ENCODE measurements at places on chromosomes 12 and 14. TPM values are rescaled to one million over a fixed set of nuclear protein-coding genes. Genes with fewer than 3 reads are reported as not detected.

Gene HOXC6
- total RNA-seq: not detected

Gene STAC3
- total RNA-seq: 3.4 TPM

Gene CFAP73
- total RNA-seq: 0.30 TPM

Gene CCDC88C
- total RNA-seq: 46.4 TPM

Gene TMEM63C
- total RNA-seq: 8.8 TPM

Gene SCYL2
- total RNA-seq: 37.1 TPM

Gene ALDH2
- 32.6 TPM for total RNA-seq

Gene LAG3
- 2.6 TPM for total RNA-seq

Gene TMPRSS12
- total RNA-seq: not detected

Gene CIDEB
- 6.1 TPM for total RNA-seq

Gene KRT85
- not detected for total RNA-seq

Gene LRFN5
- total RNA-seq: 5.3 TPM

DNA sequence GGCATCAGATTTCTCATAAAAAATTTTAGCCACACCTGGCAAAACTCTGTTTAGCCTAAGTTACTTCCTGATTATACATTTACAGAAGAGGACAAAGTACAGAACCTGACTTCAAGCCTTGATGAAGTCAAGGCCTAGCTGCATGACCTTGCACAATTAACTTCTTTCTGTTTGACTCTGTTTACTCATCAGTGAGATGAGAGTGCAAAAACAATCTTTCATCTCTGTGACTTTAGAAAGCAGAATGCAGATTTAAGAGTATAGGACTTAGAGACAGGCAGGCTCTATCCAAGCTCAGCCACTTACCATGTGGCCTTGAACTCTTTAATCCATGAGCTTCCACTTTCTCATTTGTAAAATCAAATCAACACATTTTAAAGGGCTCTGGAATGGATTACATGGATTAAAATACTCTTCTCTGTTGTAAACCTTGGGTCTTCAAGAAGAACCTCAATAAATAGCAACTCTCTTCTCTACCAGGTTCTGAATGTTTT, 1178.9 kb downstream of the FLRT2 start:
- peaks cover 2% of the 10 kb centered on the region for H3K36me3 ChIP-seq
- H3K4me1 ChIP-seq: peaks cover 12% of the 10 kb centered on the region
- no peak for DNase-seq
- no peak overlapping the region for H3K27ac ChIP-seq
- H3K27me3 ChIP-seq: no peaks in the 10 kb centered on the region

GRCh38 chr12:64992641-64993040, 128.5 kb downstream of the WIF1 start:
- H3K36me3 ChIP-seq: peaks cover 41% of the 10 kb centered on the region
- peak; percentile 31 for DNase-seq
- peaks cover 6% of the 10 kb centered on the region for H3K27me3 ChIP-seq
- peak overlapping the region; percentile 33 for H3K4me3 ChIP-seq
- peak overlapping the region; percentile 94 for H3K27ac ChIP-seq

DNA sequence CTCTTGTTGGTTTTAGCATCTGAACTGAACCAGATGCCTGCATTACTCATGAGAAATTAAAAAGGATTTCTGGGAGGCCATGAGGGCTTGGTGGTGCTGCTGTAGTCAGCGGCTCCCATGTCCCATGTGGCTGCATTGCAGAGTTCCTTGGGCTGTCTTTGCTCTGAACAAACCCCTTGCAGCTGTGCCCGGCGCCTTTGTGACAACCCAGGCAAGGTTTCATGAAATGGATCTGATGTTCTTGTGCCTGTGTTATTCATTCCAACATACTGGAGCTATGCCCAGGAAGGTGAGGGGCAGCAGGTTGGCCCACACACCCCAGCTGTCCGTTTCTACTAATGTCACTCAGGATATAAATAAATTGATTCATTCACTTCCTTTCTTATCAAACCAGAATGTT, 40.8 kb downstream of the TGFB3 start:
- peaks cover 8% of the 10 kb centered on the region for H3K4me1 ChIP-seq
- H3K27ac ChIP-seq: no peak overlapping the region
- H3K36me3 ChIP-seq: no peaks in the 10 kb centered on the region
- DNase-seq: no peak

DNA sequence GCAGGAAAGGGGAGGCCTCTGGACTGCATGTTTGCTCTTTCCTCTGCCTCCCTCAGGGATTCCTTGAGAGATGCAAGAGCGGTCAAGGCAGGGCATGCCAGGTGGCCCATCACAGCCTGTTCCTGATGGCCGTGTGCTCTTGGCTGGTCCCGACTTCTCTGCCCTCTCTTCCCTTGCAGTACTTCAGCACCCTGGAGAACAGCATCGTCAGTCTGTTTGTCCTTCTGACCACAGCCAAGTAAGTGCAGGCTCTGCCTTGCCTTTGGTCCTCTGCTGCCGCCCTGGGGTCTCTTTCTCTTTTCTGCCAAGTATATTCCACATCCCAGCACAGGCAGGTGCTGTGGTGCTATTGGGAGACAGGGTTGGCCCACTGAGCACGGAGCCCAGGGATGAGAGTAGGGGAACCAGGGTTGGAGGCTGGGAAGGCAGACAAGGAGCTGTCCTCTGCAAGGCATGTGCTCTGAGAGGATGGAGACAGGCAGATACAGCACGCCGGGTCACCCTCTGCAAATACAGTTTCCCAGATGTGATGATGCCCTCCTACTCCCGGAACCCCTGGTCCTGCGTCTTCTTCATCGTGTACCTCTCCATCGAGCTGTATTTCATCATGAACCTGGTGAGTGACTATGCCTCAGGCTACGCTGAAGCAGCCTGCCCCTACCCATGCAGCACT, 51.9 kb downstream of the TPCN1 start:
- no peaks in the 10 kb centered on the region for H3K4me1 ChIP-seq
- no peak for DNase-seq
- no peak overlapping the region for H3K27ac ChIP-seq
- peaks cover 14% of the 10 kb centered on the region for H3K36me3 ChIP-seq
- no peaks in the 10 kb centered on the region for H3K27me3 ChIP-seq

DNA sequence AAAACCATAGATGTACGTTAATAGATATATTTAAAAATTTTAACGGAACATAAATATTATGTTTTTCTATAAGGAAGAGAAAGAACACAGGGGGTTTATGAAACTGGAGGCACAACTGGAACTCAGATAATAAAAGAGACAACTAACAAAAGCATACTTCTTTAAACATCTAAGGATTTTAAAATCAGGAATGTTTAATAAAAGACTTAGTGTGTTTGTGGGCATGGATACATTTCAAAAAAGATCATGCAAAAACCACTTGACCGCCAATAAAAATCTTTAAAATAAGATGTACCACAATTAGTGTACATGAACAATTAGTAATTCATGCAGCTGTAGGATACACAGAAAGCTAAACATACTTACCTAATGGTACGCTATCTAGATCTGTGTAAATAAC, 113.0 kb downstream of the KIF21A start:
- H3K36me3 ChIP-seq: peaks cover 21% of the 10 kb centered on the region
- no peak overlapping the region for H3K27ac ChIP-seq
- no peak for DNase-seq

DNA sequence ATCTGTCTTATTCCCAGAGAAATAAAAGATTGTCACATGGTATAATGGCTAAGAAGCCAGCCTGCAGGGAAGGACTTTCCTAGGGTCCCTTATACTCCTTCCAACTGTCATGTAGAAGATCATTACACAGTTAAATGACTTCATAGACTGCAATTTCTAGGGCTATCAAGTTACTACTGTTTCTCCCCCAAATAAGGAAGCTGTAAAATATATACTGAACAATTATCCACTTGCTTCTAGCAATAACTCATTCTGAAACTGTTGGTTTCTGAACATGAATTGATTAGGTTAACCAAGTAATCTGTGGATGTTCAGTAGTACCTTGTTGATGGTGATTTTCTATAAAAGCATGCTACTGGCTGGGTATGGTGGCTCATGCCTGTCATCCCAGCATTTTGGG, 44.6 kb downstream of the A2ML1 start:
- no peak for DNase-seq
- H3K36me3 ChIP-seq: peaks cover 27% of the 10 kb centered on the region
- no peak overlapping the region for H3K27ac ChIP-seq
- no peaks in the 10 kb centered on the region for H3K4me1 ChIP-seq

DNA sequence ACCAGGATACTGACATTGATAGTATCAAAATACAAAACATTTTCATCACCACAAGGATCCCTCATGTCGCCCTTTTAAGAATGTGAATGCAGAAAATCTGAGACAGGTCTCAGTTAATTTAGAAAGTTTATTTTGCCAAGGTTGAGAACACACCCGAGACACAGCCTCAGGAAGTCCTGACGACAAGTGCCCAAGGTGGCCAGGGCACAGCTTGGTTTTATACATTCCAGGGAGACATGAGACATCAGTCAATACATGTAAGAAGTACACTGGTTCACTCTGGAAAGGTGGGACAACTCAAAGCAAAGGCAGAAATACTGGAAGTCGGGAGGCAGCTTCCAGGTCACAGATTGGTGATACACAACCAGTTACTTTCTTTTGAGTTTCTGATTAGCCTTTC, 235.2 kb upstream of the KRR1 start:
- no peaks in the 10 kb centered on the region for H3K36me3 ChIP-seq
- no peaks in the 10 kb centered on the region for H3K27me3 ChIP-seq
- H3K4me1 ChIP-seq: peaks cover 27% of the 10 kb centered on the region
- H3K27ac ChIP-seq: peak overlapping the region; percentile 22
- DNase-seq: no peak

DNA sequence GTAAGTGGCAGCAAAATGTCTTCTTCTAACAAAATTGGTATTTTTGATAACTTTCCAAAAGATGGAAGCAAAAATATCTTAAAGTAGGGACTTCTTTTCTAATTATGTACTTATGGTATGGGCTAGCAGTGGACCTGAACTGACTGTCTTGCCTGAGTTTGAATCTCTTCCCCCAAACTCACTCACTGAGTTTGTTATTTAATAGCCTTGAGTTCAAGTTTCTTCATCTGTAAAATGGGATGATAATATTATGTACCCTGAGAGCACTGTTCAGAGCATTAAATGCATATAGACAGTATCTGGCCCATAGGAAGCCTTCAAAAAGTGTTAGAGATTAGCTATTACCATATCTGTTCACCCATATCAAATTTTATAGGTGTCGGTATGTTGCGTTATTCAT, 210.4 kb upstream of the NUDT4 start:
- H3K27me3 ChIP-seq: peaks cover 59% of the 10 kb centered on the region
- H3K36me3 ChIP-seq: no peaks in the 10 kb centered on the region
- no peak overlapping the region for H3K27ac ChIP-seq
- peaks cover 21% of the 10 kb centered on the region for H3K4me1 ChIP-seq

- DNase-seq: no peak
- peaks cover 5% of the 10 kb centered on the region for H3K4me1 ChIP-seq
- H3K27ac ChIP-seq: no peak overlapping the region
- H3K36me3 ChIP-seq: no peaks in the 10 kb centered on the region
- no peak overlapping the region for H3K4me3 ChIP-seq
These were observed 187.5 kb upstream of the RTL1 start for GRCh38 chr14:101090976-101091375.

DNA sequence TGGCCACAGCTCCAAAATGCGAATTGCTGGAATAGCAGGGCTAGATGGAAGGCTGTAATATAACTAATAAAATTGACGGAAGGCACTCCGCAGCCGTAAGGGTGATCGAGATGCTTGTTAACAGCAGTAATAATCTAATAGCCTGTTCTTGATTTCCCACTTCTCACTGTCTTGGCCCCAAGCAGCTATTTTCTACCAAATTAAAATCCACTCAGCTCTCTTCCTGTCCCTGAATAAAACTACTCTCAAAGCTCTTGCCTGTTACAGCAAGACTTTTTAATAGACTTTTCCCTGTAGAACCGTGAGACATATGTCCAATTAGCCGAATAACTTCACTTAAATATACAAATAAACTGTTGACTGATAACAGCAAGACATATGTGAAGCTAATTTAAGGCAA, 38.0 kb downstream of the ADCK1 start:
- no peaks in the 10 kb centered on the region for H3K36me3 ChIP-seq
- H3K4me1 ChIP-seq: peaks cover 3% of the 10 kb centered on the region
- no peak overlapping the region for H3K27ac ChIP-seq
- DNase-seq: no peak
- H3K4me3 ChIP-seq: no peak overlapping the region

GRCh38 chr14:99286761-99287160, 14.8 kb upstream of the BCL11B start:
- no peak overlapping the region for H3K27ac ChIP-seq
- peaks cover 12% of the 10 kb centered on the region for H3K4me1 ChIP-seq
- H3K4me3 ChIP-seq: no peak overlapping the region
- no peaks in the 10 kb centered on the region for H3K27me3 ChIP-seq
- no peak for DNase-seq

- no peaks in the 10 kb centered on the region for H3K36me3 ChIP-seq
- no peak overlapping the region for H3K27ac ChIP-seq
- H3K27me3 ChIP-seq: no peaks in the 10 kb centered on the region
- DNase-seq: no peak
- H3K4me1 ChIP-seq: peaks cover 3% of the 10 kb centered on the region
These were observed 115.6 kb downstream of the NEDD1 start for GRCh38 chr12:97022536-97023230.

DNA sequence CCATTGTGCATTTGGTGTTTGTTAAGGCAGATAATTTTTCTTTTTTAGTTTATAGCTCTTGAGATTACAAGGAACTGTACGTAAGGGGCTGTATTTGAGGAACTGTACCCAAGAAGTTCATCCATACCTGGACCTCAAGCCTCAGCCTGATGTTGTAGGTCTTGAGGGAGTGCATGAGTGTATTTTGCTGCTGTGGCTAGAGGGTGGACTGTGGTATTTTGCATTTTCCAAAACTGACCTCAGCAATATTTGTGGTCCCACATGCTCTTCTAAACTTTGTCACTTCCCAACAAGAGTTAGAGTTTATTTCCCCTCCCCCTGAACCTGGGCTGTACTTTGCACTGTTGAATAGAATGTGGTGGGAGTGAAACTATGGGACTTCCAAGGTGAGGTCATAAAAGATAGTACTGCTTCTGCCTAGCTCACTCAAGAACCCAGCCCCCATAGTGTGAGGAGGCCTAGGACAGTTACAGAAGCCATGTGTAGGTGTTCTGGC, 42.2 kb upstream of the FBXO33 start:
- H3K4me3 ChIP-seq: no peak overlapping the region
- H3K27ac ChIP-seq: no peak overlapping the region
- H3K27me3 ChIP-seq: no peaks in the 10 kb centered on the region

GRCh38 chr14:101103321-101103901, 199.9 kb upstream of the RTL1 start:
- H3K27me3 ChIP-seq: no peaks in the 10 kb centered on the region
- no peak overlapping the region for H3K27ac ChIP-seq
- peaks cover 13% of the 10 kb centered on the region for H3K36me3 ChIP-seq
- no peak for DNase-seq
- no peak overlapping the region for H3K4me3 ChIP-seq

DNA sequence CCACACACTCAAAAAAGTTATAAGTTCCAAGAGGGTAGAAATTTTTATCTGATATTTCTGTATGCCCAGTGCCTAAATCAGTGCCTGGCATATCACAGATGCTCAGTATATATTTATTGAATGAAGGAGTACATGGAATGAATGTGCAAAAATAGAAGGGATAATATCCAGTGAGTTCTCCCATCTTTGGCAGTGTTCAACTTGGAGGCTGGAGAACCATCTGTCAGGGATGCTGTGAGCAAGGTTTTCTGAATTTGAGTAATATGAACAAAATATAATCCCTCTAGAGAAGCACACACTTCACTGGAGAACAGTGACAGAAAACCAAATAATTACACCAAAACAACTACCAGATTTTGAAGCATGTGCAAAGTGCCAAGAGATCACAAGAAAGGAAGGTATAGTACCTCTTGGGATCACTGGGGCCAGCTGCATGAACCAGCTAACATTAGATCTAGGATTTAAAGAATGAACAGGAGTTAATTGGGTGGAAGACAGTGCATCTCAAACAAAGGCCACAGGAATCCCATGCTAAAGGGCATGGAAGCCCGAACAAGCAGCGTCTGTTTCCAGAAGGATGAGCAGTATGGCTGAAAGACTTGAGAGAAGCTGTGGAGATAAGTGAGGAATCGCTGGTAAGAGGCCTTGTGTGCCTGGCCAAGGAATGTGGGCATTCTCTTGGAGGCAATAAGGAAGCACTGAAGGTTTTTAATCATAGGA, 11.5 kb downstream of the SLC8A3 start:
- no peak overlapping the region for H3K4me3 ChIP-seq
- H3K27me3 ChIP-seq: no peaks in the 10 kb centered on the region
- no peaks in the 10 kb centered on the region for H3K36me3 ChIP-seq
